ENCODE measurements at places on chromosomes 1 and 21.

DNA sequence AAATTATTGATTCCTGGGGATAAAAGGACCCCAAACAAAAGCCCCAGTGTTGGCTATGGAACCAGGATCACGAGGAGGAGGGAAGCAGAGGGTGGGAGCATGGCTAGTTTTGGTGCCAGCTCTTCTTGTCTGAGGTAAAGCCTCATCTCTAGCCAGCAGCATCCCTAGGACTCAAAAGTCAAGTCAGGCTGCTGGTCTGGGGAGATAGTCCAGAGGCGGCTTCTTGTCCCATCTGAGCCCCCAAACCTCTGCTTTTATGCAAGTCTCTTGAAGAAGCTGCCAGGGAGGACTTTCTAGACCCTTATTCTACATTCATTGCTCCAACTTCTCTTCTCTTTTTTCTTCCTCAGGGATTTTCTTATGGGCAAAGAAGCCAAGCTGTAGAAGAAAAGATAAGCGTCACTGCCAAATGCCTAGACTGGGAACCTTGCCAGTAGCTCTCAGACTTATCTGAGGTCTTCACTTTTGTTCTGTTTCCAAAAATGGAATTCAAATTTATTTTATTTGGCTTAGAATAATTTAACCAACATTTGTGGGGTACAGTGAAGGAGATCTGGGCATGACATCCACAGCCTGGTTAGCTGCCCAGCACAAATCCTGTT is 6.9 kb upstream of the ANKRD35 start:
- peak; percentile 28 for DNase-seq

DNA sequence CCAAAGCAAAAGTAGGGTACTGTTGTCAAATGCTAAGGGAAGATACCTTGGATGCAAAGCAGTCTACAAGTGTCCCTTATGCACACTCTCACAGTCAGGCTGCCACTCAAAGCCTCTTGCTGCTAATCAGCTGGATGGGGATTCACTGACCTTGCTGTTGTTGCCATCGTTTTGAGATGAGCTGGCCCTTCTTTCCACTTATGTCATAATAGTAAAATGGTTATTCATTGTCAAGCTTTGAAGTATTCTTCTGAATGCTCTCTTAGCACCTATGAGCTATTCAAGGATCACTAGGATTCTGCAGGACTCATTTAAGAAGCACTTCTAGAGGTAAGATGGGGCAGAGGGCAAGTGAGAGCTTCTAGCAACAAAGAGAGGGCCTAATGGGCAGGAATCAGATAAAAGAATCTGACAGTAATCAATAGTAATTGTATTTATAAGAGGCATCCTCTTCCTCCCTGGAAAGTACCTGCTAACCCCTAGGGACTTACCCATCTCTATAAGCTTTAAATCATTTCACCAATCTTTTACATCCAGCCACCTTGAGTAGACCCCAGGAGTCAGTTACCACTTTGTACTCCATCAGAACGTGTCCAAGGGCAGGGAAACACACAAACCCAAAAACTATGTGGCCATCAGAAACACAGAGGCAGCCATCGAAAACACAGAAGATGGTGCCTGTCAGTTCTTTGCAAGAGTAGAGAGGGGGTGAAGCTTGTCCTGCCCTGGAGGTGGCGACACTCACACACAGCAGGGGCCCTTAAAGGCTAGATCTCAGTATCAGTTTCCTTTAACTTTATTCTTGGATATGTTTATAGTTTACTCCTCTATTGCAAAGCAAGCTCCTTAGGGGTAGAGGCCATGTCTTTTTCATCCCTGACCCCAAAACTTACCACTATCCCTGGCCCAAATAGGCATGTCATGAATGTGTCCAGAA is 103.7 kb upstream of the NFIA start:
- DNase-seq: no peak

DNA sequence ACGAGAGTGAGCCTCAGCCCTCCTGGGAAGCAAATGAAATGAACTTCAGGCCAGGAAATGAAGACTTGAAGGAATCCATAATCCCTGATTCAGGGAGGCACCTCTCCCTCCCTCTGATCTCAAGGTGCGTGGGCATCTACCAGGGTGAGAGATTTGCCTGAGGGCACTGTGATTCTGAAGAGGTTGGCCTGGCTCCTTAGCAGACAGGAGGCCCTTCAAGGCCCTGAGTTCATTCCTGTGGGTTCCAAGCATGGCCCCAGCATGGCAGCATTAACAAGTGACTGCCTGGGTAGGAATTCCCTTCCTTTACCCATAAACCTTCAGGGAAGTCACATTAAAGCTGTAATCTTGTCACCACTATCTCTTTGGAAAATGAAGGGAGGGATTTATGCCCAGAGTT is 29.8 kb upstream of the IFNGR2 start:
- no peak for DNase-seq

GRCh38 chr1:204278251-204278650 is 64.5 kb upstream of the GOLT1A start:
- DNase-seq: no peak

- no peak for DNase-seq
Observed at GRCh38 chr1:60746278-60746791, 336.0 kb upstream of the NFIA start.

DNA sequence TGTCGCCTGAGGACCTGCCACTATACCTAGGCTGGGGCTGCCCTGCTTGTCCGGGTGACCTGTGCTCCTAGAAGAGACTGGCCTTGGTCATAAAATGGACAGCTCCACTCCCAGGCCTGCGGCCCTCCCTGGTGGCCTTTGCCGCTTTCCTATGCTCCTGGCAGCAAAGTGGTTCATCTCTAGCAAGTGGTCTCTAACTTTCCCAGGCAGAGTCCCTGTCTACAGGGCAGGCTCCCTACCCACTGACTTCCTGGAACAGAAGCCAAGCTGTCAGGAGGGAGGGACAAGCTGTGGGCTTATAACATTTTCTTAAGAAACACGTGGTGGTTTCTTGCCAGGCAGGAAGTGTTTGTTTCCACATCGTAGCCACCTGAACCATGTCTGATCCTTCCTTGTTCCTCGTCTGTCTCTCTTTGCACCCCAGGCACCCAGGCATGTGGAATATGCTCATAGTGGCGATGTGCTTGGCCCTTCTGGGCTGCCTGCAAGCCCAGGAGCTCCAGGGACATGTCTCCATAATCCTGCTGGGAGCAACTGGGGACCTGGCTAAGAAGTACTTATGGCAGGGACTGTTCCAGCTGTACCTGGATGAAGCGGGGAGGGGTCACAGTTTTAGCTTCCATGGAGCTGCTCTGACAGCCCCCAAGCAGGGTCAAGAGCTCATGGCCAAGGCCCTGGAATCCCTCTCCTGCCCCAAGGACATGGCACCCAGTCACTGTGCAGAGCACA is 10.1 kb downstream of the H6PD start:
- DNase-seq: no peak

DNA sequence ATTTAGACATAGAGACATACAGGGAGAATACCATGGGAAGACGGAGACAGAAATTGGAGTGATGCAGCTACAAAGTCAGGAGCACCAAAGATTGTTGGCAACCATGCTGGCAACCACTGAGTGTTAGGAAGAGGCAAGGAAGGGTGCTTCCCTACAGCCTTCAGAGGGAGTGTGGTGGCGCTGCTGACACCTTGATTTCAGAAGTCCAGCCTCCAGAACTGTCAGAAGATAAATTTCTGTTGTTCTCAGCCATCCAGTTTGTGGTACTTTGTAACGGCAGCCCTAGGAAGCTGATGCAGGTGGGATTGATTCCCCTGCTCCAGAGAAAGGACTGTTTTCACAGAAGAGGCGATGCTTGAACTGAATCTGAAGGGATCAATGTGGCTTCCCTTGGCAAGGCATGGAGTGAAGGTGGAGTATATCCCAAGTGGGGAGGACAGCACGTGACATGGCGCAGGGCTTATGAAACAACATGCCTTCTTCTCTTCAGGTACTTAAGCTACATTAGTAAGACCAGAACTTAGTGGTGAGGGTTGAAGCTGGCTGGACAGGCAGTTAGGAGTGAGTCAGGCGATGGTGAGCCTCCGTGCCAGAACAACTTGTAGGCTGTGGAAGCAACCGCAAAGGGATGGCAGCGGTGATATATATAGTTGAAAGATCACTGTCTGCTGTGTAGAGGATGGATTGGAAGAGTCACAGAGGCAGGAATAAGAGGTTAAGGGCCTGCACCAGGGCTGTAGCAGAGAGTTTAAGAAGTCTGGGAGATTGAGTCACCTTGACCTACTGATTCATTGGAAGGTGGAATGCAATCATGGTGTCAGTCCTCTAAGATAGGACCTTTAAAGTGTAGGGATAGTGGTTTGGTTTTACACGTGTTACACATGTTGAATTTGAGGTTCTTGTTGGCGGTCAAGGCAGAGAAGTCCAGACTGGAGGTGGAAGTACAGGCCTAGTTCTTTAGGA is 2.1 kb downstream of the LEPR start:
- no peak for DNase-seq

DNA sequence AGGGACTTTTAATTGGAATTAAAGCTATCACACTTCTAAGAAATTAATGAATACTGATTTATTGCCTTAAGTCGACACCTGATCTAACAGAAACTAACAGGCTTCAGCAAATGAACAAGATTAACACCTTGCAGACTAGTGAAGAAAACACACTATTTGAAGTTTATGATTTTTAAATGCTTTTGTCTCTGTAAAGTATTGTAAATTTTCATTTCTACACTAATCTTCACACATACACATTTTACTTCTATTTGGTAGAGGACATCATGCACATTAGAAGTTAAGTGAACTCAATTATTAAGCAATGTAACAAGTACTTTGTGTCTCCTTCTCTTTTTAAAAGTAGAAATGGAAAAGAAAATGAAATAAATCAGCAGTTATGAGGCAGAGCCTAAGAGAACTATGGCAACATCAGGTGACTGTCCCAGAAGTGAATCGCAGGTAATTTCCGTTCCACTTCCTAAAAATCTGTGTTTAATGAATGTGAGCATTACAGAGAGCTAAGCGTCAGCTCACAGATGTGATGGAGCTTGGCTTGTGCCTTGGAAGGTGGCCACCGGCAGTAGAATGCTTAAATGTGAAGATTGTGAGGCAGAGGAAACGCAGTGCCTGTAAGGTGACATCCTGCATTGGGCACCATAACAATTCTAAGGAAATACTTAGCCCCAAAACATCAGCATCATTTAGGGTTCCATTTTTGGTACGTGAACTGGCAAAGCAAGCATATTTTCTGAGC is 1.2 kb downstream of the PRMT2 start:
- no peak for DNase-seq

DNA sequence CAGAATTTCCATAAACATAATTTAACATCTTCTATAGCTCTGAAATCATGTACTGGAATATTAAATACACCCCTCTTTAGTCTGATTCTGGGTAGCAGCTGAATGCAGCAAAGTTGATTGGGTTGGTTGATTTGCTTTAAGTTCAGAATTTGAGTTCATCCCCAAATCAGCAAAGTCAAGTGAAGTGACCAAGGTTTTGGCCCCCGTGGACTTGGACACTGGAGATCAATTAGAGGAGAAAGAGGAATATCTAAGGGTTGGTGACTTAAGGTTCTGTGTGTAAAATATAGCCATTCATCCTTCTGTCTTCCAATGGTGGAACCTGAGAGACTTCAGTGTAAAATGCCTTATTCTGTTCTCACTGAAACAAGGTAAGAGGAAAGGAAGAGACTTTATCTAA is at the start of gene OR2L13:
Gene OR2L13 (plus strand): TSS at position 301 of the 400 bp plus-strand sequence. CDS start 4,192 bp downstream, outside the sequence.
- DNase-seq: no peak

- DNase-seq: no peak
Observed at GRCh38 chr1:61241973-61242381, 159.6 kb downstream of the NFIA start.

DNA sequence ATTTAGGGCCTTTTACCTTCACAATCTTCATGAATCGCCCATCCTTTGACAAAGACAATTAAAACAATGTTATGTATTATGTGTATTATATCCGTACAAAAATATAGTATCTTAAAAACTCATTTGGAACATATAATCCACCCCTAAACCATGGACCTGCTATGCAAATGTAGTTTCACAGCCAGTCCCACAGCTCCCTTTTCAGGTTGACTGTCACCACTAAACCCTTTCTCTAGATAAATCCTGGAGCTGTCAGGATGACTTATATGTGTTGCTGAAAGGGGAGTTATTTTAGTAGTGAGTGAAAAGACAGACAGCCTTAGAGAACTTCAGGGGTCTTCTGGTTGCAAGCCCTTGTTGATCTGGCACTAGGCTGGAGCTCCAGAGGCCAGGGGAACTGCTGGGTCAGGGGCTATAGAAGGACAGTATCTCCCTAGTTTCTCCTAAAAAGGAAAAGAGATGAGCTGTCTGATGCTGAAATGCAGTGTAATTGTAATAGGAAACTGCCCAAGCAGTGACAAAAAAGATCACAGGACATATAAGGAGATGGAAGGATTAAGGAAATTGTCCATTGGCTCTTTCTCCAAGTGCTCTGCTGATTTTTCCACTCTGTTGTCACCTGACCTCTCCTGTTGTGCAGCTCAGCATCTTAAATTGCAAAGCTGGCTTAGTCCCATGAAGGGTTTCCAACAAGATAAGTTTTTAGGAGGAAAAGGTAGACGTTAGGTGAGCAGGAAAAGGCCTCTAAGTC is 127.7 kb downstream of the S1PR1 start:
- DNase-seq: no peak

DNA sequence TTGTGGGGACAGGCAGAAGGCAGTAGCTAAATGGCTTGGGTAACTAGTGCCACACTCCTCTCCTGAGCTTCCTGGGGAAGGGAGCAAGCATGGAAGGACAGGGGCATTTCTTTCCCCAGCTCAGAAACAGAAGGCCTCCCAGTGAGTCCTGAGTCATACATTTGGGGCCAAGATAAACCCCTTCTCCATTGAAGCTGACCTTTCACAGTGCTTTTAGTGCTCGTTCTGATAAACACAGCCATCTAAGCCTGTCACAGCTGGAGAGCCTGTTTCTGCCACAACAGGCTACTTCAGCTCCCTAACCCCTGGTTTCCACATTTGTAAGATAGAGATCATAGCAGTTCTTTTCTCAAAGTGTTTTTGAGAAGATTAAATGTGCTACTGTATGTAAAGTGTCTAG is 374.0 kb downstream of the LMX1A start:
- no peak for DNase-seq

- DNase-seq: no peak
Observed at GRCh38 chr1:31576201-31576669, at the start of gene TINAGL1. Gene TINAGL1, plus strand, starts transcription at chr1:31576515. Its CDS starts 634 bp downstream, at chr1:31577149.

- no peak for DNase-seq
Observed at GRCh38 chr21:33971492-33972013, 55.9 kb upstream of the ATP5PO start.

GRCh38 chr1:244963231-244963826 is 99.0 kb upstream of the HNRNPU start:
- DNase-seq: no peak

GRCh38 chr1:175129997-175130648 is 62.5 kb downstream of the KIAA0040 start:
- no peak for DNase-seq

DNA sequence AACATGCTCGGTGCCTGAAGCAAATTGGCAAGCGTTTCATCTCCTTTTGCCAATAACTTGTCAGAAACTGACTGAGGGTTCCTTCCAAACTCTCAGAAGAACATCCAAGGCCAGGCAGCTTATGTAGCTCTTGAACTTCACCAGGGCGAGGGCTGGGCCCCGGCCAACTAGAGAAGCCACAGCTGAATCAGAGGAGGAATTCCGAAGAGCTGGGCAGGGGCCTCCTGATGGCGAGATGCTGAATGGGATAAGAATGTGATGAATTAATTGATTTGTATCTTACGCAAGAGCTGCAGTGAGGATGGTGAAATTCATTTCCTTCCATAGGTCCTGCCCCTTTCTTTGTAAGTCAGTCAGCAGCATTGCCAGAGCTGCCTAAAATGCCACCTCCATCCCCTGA is 345.8 kb downstream of the KIF26B start:
- DNase-seq: no peak

GRCh38 chr1:170666541-170667254 is 2.8 kb downstream of the PRRX1 start:
- DNase-seq: no peak
